Right ventricle myocardium superior (tissue), 1 donor: ENCODE measurements at places on chromosomes 5 and 9. TPM values are rescaled to one million over a fixed set of nuclear protein-coding genes. Genes with fewer than 3 reads are reported as not detected.
A peak's percentile ranks its signal among the peaks of the same experiment; 100 is the strongest.

DNA sequence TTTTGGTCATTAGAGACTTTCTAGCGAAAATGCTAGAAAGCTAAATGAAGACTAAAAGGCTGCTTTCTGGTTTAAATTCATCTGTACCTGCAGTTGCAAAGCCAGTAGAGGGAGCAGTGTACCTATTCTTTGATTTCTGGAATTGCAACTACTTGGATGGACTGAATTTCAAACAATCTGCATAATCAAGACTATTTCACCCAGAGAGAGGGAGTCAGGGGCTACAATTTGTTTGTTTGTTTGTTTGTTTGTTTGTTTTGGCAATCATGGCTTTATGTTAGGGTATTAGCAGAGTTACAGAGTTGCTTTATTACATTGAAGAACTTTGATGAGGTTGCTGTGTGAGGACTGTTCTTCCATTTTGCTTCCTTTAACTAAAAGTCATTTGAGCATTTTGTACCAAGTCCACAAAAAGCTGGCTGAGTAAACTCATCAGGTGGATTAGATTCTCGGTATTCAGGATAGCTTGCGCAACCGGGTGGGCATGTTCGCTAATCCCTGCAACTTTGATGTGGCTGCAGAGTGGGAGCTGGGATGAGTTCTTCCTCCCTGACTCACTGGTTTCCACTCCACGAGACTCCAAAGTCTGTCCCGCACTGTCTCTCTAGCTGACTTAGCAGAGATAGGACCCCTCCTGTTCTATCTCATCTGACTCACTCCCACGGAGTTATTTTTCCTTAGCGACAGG lies 80.0 kb upstream of the TUT7 start:
- no peak for DNase-seq

DNA sequence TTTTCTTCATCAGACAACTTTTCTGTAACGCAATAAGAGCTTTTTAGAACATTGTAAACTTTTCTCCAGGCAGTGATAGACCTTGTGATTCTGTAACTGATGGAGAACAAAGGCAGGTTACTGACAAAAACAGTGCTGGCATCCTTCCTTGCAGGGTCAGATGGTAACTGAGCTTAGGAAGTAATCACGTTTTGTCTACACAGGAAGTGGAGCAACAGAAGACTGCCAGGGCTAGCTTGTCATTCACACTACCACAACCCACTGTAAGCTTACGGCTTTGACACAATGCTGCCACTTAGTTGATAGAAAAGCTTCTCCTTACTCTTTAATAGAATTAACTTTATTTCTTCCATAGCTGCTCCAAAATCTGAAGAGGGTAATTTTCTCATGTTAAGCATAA lies 46.8 kb downstream of the FBN2 start:
- DNase-seq = no peak

DNA sequence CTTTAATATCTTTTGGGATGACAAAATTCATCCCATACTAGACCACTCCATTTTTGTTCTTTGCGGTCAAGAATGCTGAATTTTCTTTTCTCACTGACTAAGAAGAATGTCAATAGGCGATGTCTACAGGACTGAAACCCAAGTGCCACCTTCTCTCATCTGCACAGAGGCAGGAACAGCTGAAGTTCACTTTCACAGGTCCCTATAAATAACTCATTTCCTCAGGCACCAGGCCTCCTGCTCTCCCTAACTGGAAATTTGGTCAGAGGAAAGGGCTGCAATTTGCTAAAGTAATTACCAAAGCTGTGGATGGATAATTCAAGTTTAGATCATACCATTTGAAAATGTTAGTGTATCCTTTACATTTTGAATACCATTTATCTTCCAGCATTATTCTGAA lies 142.9 kb downstream of the DIRAS2 start:
- no peak for DNase-seq

GRCh38 chr5:150565868-150566267 lies 57.9 kb downstream of the NDST1 start:
- DNase-seq = no peak

DNA sequence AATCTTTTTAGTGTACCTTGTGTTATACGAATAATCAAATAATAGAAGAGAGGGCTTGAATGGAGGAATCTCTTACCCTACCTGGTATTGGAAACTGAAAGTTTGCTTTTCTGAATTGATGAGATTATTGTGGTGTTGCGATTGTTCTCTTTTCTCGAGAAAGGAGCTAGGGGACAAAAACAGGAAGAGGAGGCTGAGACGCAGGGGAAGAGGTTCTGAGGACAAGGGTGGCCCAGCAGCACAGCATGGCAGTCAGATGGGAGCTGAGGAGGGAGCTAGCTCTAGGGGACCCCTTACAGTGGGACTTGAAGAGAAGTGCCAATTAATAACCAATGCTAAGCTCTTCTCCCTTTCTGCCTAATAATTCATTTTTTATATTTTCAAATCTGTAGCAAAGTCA lies 183.3 kb upstream of the DMAC1 start:
- no peak for DNase-seq

The LCN9 gene
- not detected for total RNA-seq

The GARIN3 gene
- not detected for total RNA-seq

The CDH6 gene
- total RNA-seq = 3.1 TPM

The MLANA gene
- not detected for total RNA-seq

DNA sequence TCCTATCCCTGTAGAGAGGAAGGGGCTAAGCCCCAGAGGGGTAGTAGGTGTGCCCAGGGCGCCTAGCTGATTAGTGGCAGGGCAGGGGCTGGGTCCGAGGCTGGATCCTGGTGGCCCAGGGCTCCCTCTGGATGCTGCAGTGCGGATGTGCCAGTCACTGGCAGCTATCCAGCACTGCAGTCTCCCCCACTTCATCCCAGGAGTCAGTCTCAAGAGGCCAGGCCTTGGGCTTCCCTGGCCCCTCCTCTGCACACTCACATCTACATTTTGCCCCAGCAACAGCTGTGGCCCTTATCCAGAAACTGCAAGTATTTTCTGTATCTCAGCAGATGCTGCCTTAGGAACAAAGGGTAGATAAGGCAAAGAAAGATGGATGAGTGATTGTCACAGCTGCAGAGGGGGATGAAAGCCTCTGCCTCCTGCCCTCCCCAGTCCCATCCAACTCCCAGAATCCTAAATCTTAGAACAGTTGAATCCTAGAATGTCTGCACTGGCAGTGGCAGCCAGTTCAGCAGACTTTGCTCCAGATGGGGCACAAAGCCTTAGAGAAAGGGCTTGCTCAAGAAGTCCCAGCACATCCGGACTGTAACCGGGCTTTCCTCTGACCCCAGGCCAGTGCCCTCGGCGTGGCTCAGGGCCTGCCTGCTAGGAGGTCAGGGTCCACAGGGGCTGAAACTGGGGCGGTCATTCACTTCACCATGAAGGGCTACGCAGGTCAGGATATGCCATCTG lies 1.6 kb downstream of the ANXA6 start:
- peak; percentile 54 for DNase-seq

- no peak for DNase-seq
Measured at GRCh38 chr9:134598884-134599245, 42.7 kb upstream of the COL5A1 start.

- DNase-seq = no peak
Measured at GRCh38 chr5:164721656-164722055, 1216.2 kb downstream of the MAT2B start.

The TRPM3 gene
- 0.16 TPM for total RNA-seq

DNA sequence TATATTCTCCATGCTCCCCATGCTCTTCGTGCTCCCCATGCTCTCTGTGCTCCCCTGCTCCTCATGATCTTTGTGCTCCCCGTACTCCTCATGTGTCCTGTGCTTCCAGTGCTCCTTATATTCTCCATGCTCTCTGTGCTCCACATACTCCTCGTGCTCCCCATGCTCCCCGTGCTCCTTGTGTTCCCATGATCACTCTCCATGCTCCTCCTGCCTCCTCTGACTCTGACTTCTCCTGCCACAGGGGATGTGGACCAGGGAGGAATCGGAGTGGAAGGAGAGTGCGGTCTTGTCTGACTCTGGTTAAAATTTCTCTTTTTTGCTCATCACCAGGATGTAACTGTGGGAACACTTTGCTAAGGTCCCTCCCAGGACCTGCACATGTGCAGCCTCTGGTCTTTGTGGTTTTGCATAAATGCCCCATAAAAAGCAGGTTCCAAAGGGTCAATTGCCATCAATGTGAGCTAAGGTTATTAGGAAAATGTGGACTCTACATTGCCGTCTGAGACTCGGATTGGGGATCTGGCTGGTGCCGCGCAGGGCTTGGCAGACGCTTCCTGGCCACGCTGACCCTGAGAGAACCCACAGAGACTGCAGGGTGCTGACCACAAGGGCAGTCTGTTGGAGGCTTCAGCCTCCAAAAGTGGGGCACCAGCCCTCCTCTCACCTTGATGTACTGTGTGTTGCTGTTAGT lies 52.5 kb downstream of the TRIP13 start:
- DNase-seq = no peak

DNA sequence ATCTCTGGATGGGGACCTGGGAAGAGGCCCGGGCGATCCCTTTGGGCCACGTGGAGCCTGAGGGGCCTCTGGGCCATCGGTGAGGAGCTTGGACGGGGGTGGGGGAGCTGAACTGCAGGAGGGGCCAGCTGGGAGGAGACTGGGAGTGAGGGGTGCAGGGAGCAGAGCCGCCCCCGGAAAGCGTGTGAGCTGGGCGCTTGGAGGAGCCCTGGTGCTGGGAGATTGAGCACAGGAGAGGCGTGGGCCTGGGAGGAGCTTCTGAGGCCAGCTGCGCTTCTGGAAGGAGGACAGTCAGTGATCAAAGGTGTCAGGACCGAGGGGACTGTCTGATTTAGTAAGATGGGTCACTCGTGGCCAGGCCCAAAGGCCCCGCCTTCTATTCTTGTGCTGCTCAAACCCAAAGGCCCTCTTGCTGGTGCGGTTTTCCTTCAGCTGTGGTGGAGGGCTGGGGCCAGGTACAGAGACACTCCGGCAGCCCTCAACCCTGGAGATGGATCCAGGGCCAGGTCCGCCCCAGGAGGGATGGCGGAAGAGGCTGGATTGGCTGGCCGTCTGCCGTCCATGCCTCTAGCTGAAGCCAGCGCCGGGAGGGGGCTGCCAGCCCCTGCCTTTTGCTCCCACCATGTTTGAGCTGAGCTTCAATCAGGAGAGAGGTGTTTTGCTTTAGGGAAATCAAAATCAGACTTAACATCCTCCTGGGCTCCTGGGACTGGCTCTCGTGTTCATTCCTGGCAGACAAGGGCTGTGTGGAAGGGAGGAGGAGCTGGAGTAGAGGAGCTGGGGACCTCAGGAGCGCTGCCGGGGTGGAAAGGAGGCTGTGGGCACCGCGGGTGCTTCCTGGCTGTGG lies 21.6 kb downstream of the NCS1 start:
- no peak for DNase-seq

DNA sequence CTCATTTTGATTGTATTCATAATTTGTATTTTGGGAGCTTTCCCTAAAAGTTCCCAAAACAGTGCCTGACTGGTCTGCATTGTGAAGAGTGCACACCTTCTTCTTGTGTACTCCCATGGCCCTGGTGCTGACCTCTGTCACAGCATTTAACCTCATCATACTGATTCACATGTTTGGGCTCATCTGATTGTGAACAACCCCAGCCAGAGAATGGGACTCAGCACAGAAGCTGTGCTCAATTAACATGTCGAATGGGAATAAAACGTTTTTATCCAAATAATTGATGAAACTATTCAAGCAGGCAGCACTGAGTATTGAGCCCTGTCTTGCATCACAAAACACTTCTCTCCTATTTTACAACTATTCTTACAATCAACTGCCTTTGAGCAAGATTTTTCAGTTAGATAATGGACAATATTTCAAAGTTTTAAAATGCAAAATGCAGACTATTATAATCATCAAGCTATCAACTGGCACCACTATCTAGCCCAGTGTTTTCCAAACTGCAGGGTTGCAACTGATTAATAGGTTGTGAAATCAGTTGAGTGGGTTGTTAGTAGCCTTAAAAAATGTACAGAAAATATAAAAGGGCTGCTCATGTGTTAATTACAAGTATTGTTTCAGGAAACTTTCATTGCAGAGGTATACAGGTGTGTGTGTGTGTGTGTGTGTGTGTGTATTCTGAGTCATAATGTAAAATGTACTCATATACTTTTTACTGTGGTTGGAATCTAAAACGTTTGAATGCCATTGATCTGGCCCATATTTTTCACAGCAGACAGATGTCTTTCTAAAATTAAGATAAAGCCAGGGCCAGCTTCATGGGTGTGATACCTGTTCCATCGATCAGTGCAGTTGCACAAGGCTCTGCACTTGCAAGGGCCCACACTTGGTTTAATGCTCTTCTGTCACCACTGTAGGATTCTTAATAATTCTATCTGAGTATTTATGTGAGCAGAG lies 190.5 kb downstream of the PIK3R1 start:
- no peak for DNase-seq

DNA sequence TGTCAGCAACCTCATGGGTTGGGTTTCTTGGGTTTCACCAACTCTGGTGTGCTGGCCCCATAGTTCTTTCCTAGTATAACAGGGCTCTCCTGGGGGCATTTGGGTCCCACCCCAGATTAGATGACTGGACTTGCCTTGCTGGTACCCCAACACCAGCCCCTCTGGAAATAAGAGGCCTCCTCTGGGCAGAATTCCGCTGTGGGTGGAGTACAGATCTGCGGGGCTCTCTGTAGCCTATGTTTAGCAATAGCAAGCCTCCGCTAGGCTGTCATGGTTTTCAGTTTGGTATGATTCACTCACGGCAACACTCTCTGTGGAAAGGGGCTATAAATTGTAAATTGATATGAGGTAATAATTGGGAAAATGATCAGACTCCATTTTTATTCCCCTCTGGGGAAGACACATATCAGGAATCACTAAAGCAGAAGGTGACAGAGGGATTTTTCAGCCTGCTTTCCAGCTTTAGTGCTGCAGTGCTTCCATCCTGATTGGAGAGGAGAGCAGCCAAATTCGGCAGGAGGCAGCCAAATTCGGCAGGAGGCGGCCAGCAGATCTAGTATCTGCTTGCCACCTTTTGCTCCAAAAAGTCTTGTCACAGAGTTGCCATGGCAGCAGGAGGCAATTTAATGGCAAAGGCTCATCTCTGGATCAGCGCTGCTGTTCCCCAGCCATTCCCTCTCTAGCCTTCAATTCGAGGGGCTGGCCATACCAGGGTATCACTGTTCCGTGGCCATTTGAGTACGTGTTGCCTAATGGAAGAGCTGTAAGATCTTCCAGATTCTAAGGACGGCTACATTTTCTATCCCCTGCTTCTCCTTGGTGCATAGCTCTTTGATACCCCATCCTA lies 84.6 kb downstream of the SLC44A1 start:
- DNase-seq = no peak

DNA sequence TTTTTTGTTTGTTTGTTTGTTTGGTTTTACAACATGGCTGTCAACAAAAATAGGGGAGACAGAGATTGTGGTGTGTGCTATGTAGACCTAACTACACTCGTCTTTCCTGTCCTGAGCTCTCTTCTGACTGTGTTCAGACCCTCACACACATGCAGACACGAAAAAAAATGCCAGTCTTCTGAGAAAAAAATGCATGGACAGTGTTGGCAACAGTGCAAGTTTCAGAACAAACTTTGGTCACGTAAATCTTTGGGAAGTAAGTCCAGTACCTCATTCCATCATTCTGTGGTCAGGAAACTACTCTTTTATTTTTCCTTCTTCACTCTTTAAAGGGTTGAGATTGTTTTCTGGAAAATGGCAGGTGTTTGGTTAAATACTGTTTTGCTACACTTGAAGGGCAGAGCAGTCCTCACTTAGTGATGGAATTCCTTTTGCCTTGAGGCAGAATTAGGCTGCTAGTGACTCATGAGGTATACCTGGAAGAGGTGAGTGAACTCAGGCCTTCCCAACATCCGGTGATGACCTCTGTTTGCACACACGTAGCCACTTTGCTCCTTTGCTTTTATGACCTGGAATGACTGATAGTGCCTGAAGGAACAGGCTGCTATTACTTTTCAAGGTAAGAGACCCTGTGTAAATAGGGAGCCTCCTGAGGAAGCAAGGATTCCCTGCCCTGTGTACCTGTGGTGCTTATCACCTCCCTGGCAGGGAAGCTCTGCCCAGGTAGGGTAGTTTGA lies 81.6 kb upstream of the TNFAIP8 start:
- DNase-seq = no peak
